ENCODE measurements at places on chromosomes 13 and 19. TPM values are rescaled to one million over a fixed set of nuclear protein-coding genes. Genes with fewer than 3 reads are reported as not detected.
A peak's percentile ranks its signal among the peaks of the same experiment; 100 is the strongest.

GRCh38 chr13:112261924-112262323, 114.2 kb upstream of the SPACA7 start:
- H3K27ac ChIP-seq, result no peak overlapping the region
- H3K36me3 ChIP-seq, result no peaks in the 10 kb centered on the region
- H3K4me3 ChIP-seq, result no peak overlapping the region
- DNase-seq, result no peak
- H3K4me1 ChIP-seq, result no peaks in the 10 kb centered on the region
- H3K27me3 ChIP-seq, result no peaks in the 10 kb centered on the region

DNA sequence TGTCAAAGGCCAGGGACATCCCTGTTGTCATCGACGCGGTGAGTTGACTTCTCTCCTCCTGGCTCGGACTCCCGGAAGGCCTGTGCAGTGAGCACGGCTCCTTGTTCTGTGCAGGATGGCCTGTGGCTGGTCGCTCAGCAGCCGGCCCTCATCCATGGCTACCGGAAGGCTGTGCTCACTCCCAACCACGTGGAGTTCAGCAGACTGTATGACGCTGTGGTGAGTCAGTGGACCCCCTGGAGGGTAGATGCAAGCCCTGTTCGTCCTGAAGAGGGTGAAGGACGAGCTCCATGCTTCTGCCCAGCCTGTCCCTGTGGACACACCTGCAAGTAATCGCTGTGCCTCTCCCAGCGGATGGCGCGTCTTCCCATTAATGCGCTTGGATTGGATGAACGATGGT, 19.2 kb downstream of the NAXD start:
- no peak overlapping the region for H3K4me3 ChIP-seq
- H3K27ac ChIP-seq, result no peak overlapping the region
- DNase-seq, result peak; percentile 91
- no peaks in the 10 kb centered on the region for H3K4me1 ChIP-seq
- H3K36me3 ChIP-seq, result peaks cover 58% of the 10 kb centered on the region
- H3K27me3 ChIP-seq, result no peaks in the 10 kb centered on the region

DNA sequence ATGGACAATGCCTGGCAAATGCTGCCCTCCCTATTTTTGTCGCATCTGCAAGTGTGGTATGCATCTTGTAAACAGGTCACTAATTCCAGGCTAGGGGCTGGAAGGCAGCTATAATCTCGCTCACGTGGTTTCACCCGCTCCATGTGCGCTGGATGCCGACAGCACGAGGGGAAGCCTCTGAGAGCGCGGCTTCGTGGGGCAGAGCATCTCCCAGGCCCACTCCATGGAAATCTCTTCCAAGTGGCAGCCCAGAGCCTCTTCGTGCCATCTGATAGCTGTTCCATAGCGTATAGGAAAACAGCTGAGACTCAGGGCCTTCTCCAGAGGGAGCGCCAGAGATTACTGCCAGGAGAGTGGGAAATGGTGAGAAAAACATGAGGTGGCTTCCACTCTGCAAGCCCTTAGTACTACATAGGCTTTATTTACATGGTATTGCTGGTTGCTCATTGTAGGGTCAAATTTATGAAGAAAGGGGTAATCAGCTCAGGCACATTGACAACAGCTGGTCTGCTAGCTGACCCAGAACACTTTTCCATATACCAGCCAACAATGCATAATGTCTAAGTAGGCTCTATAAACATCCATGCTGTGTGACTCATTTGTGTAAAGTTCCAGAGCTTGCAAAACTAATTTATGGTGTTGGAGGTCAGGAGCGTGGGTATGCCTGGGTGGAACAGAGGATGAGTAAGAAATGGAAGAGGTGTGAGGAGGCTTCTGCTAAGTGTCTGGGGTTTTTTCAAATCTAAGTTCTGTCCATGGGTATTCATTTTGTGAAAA, 165.2 kb downstream of the SHISA2 start:
- H3K4me3 ChIP-seq, result no peak overlapping the region
- H3K27ac ChIP-seq, result no peak overlapping the region

GRCh38 chr13:25692099-25692498, 320.3 kb downstream of the ATP8A2 start:
- H3K36me3 ChIP-seq, result no peaks in the 10 kb centered on the region
- DNase-seq, result no peak
- H3K27ac ChIP-seq, result no peak overlapping the region
- no peaks in the 10 kb centered on the region for H3K27me3 ChIP-seq

- peaks cover 23% of the 10 kb centered on the region for H3K4me1 ChIP-seq
- DNase-seq, result no peak
- no peak overlapping the region for H3K27ac ChIP-seq
These were observed 20.2 kb downstream of the NKPD1 start for GRCh38 chr19:45140533-45140932.

DNA sequence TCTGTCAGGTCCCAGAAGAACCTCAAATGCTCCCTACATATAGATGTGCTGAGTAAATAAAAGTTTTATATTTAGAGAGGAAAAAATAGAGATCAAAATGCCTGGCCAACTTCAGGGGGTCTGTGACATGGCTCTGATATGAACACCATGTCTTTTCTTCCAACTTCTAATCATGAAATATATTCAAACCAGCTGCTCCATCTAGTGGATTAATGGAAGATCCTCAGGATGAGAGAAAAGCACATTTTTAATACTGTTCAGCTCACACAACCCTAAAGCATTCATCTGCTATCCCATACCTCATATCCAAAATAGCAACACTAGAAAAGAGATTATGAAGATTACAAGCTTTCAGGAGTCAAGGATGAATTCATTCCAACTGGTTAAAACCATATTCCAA, 56.0 kb upstream of the DOCK9 start:
- no peak for DNase-seq
- H3K4me3 ChIP-seq, result no peak overlapping the region
- no peaks in the 10 kb centered on the region for H3K4me1 ChIP-seq
- no peaks in the 10 kb centered on the region for H3K27me3 ChIP-seq

DNA sequence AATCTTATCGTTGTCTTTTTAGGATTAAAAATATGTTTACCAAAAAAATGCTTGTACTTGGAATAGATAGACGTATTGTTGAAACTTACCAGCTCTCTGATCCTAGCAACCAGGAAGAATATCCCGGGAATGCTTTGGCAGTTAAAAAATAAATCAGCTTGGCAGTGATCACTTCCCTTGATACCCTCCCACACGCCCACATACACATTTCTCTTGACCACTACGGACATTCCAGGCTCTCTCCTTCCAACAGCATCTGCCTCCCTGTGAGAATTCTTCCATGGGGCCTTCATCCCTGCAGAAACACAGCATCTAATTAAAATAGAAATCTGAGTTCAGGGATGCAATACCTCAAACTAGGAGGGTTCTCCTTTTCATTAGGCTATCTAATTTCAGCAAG, 57.9 kb downstream of the THSD1 start:
- H3K27me3 ChIP-seq, result no peaks in the 10 kb centered on the region
- H3K36me3 ChIP-seq, result no peaks in the 10 kb centered on the region
- H3K4me3 ChIP-seq, result no peak overlapping the region
- no peak overlapping the region for H3K27ac ChIP-seq
- no peak for DNase-seq

- H3K4me1 ChIP-seq, result no peaks in the 10 kb centered on the region
- no peak for DNase-seq
- no peaks in the 10 kb centered on the region for H3K27me3 ChIP-seq
- H3K36me3 ChIP-seq, result no peaks in the 10 kb centered on the region
- H3K27ac ChIP-seq, result no peak overlapping the region
- H3K4me3 ChIP-seq, result no peak overlapping the region
These were observed 28.4 kb downstream of the MCF2L start for GRCh38 chr13:112997188-112998130.

DNA sequence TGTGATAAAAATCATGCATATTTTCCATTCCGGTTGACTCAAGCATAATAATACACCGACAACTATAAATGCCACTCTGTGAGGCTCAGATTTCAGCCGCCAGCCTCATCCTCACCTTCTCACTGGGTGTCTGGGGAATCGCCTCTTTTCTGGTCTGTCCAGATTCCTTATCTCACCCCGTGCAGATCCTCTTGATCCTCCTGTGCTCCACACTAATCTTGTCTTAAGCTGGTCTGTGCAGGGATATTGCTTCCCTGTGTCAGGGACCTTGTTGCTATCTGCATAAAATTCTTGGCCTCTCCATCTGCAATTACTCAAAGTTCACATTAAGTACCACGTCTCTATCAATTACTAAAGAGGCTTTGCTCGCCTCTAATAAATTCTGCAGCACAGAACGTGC, 116.6 kb upstream of the SPACA7 start:
- H3K4me3 ChIP-seq, result no peak overlapping the region
- H3K27me3 ChIP-seq, result no peaks in the 10 kb centered on the region
- H3K36me3 ChIP-seq, result no peaks in the 10 kb centered on the region
- no peak for DNase-seq
- no peaks in the 10 kb centered on the region for H3K4me1 ChIP-seq
- H3K27ac ChIP-seq, result no peak overlapping the region

DNA sequence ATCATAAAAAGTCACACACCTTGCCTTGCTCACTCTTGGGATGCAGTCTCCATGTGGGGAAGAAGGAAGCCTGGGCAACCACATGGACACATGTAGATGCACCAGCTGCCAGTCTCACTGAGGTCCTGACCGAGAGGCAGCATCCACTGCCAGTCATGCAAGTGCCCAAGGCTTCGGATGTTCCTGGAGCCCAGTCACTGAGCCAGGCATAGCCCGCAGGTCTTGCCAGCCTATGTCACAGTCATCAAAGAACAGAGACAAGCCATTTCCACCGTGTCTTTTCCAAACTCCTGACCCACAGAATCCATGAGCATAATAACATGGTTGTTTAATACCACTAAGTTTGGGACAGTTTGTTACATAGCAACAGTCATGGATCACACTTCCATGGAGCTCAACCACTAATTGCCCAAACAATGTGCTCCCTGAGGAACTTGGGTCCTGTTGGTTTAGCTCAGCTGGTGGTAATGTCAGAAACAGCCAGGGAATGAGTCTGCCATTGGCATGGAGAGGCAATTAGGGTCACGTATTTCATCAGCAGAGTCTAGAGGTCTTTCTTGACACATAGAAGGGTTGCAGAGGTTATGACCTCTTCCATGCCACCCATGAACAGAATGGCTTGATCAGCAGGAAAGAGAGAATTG, 21.5 kb downstream of the STARD13 start:
- no peaks in the 10 kb centered on the region for H3K36me3 ChIP-seq
- no peak for DNase-seq
- no peak overlapping the region for H3K4me3 ChIP-seq

- no peaks in the 10 kb centered on the region for H3K36me3 ChIP-seq
- no peaks in the 10 kb centered on the region for H3K4me1 ChIP-seq
- H3K27ac ChIP-seq, result no peak overlapping the region
- no peak overlapping the region for H3K4me3 ChIP-seq
- H3K27me3 ChIP-seq, result peaks cover 8% of the 10 kb centered on the region
- no peak for DNase-seq
These were observed 97.0 kb downstream of the SLC7A1 start for GRCh38 chr13:29498426-29499040.

- no peaks in the 10 kb centered on the region for H3K36me3 ChIP-seq
- DNase-seq, result no peak
- no peak overlapping the region for H3K4me3 ChIP-seq
- H3K27ac ChIP-seq, result no peak overlapping the region
These were observed 104.0 kb downstream of the ATP11A start for GRCh38 chr13:112793545-112794445.

DNA sequence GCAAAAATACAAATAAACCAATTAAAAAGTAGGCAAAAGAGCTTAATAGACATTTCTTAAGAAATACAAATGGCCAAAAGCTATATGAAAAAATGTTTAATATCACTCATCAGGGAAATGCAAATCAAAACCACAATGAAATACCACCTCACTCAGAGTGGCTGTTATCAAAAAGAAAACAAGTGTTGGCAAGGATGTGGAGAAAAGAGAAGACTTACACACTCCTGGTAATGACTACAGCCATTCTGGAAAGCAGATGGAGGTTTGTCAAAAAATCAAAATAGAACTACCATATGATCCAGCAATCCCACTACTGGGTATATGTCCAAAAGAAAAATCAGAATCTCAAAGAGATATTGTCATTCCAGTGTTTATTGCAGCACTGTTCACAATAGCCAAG, 223.5 kb upstream of the SLC10A2 start:
- no peak overlapping the region for H3K4me3 ChIP-seq
- H3K27me3 ChIP-seq, result no peaks in the 10 kb centered on the region
- H3K4me1 ChIP-seq, result no peaks in the 10 kb centered on the region
- no peak overlapping the region for H3K27ac ChIP-seq
- H3K36me3 ChIP-seq, result no peaks in the 10 kb centered on the region

DNA sequence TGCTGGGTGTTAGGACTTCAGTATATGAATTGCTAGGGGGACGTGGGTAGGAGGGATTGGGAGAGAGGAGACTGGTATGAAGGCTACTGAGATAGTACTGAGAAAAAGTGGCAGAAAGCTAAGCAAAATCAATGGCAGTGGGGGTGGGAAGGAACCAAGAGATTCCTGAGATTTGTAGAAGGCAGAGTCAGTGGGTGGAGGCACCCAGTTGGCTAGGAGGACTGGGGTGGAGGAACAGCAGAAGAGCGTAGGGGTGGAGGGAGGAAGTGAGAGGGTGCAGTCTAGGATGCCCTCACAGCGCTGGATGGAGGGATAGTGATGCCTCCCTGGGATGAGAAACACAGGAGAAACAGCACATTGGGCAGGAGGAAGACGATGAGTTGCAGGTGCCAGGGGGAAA, 5.6 kb upstream of the MEDAG start:
- H3K27ac ChIP-seq, result no peak overlapping the region
- DNase-seq, result no peak
- no peaks in the 10 kb centered on the region for H3K4me1 ChIP-seq
- H3K36me3 ChIP-seq, result no peaks in the 10 kb centered on the region
- no peak overlapping the region for H3K4me3 ChIP-seq

DNA sequence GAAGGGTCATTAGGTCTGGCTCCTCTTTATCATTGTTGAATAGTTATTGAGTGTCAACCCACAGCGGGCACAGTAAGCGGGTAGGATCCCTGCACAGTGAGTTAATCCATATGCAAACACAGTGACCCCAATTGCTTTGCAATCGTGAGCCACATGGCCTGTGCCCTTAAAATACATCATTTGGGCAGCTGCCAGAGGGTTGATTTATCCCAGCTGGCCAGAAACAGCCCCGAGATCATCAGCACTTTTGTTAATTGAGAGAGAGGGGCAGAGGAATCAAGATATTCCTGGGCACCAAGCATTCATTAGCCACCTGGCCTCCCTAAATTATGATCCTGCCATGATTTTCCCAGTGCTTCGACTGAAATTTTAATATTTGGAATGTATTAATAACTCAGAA, 9.8 kb upstream of the CNMD start:
- H3K36me3 ChIP-seq, result no peaks in the 10 kb centered on the region
- no peaks in the 10 kb centered on the region for H3K27me3 ChIP-seq
- H3K4me1 ChIP-seq, result no peaks in the 10 kb centered on the region
- DNase-seq, result no peak
- no peak overlapping the region for H3K4me3 ChIP-seq

GRCh38 chr13:24511019-24511815, 1.4 kb downstream of the PARP4 start:
- DNase-seq, result peak; percentile 28
- H3K36me3 ChIP-seq, result no peaks in the 10 kb centered on the region
- H3K4me3 ChIP-seq, result peak overlapping the region; percentile 66
- peak overlapping the region; percentile 96 for H3K27ac ChIP-seq
- H3K4me1 ChIP-seq, result peaks cover 9% of the 10 kb centered on the region
- H3K27me3 ChIP-seq, result no peaks in the 10 kb centered on the region

CGB8 gene
- not detected for polyA plus RNA-seq

HTR2A gene
- polyA plus RNA-seq, result 0.08 TPM
